ENCODE measurements at places on chromosomes 2 and 18.

DNA sequence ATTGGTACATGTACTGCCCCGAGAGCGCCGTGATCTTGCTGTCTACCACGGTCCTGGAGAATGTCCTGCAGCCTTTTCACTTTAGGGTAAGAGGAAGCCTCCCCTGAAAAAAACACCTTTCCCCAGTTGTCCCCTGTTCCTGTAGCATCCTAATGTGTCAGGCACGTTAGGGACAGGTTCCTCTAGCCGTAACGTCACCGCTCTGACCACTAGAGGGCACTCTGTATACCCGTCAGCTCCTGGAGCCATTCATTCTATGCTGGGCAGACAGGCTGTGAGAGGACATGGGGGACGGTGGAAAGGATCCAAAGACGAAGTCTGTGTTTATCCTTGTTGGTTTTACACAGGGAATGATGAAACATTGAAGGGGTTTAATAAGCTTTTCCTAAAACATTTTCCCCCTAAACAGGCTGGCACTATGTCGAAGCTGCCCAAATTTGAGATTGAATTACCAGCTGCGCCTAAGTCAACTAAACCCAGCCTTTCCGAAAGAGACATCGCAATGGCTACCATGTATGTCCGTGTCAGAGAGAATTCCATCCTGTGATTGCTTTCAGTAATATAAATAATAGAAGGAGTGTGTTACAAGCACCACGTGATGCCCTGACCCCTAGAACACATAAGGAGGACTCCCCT, 12.7 kb downstream of the RMC1 start:
- no peak for DNase-seq

GRCh38 chr2:112811841-112812306, 24.7 kb downstream of the IL1B start:
- DNase-seq, result no peak

- no peak for DNase-seq
Measured at GRCh38 chr2:184338771-184339170, 259.6 kb upstream of the ZNF804A start.

- DNase-seq, result no peak
Measured at GRCh38 chr2:161609930-161610329, 14.3 kb upstream of the SLC4A10 start.

- DNase-seq, result no peak
Measured at GRCh38 chr2:123720760-123721159, 304.3 kb upstream of the CNTNAP5 start.

- DNase-seq, result no peak
Measured at GRCh38 chr18:35584735-35585134, 3.2 kb downstream of the GALNT1 start.

GRCh38 chr18:49472459-49472858, 12.0 kb upstream of the DYM start:
- DNase-seq, result no peak

DNA sequence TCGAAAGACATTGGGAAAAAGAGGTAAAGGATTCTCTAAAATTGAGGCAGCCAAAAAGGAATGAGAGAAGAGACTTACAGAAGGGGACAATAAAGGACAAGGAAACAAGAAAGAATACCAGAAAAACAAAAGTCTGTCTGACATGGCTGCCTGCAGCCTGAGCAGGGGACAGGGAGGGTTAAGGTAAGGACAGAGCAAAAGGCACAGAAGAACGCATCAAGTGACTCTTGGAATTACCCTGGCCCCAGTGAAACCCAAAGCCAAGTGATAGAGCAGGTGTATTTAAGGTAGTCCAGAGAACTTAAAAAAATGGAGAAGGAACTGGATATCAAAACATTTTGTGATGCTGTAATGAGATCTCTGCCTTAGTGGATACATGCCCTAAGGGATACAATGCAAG, 47.1 kb upstream of the XIRP2 start:
- no peak for DNase-seq

- no peak for DNase-seq
Measured at GRCh38 chr2:233407771-233408181, 53.5 kb downstream of the DGKD start.

DNA sequence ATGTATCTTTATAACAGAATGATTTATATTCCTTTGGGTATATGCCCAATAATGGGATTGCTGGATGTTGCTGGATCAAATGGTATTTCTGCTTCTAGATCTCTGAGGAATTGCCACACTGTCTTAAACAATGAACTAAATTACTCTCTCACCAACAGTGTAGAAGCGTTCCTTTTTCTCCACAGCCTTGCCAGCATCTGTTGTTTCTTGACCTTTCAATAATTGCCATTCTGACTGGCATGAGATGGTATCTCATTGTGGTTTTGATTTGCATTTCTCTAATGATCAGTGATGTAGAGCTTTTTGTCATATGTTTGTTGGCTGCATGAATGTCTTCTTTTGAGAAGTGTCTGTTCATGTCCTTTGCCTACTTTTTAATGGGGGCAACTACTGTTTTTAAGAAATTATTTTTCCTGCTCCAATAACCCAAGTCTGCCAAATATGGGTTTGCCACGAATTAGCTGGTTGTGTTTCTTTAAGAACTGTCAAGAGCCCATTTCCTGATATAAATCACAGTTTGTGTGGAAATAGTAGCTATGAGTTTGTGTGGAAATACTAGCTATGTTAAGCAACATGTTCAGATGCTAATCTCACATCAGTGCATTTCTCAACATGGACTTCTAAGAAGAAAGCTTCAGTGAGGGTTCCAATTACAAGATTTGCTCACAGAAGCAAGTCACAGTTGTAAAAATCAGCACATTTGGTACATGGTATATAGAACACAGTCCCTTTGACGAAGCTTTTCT, 259.4 kb downstream of the ANAPC1 start:
- no peak for DNase-seq

DNA sequence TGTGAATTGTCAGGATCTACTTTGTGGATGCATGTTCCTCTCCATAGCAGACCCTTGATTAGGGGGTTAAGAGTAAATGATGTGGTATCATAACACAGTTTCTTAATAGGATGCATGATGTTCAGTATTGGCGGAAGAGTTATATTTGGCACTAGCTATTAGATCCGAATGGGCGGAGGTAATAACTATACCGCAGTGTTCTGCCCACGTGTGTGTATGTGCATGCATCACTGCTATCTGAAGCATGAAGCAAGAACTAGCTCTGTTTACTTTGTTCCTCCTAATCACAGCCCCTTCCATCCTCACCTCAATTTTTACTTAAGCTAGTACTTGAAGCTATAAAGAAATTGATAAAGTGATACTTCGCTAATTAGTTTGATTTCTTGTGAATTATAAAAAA, 159.6 kb upstream of the NOSTRIN start:
- no peak for DNase-seq

- no peak for DNase-seq
Measured at GRCh38 chr2:203484266-203485112, 50.6 kb downstream of the RAPH1 start.

DNA sequence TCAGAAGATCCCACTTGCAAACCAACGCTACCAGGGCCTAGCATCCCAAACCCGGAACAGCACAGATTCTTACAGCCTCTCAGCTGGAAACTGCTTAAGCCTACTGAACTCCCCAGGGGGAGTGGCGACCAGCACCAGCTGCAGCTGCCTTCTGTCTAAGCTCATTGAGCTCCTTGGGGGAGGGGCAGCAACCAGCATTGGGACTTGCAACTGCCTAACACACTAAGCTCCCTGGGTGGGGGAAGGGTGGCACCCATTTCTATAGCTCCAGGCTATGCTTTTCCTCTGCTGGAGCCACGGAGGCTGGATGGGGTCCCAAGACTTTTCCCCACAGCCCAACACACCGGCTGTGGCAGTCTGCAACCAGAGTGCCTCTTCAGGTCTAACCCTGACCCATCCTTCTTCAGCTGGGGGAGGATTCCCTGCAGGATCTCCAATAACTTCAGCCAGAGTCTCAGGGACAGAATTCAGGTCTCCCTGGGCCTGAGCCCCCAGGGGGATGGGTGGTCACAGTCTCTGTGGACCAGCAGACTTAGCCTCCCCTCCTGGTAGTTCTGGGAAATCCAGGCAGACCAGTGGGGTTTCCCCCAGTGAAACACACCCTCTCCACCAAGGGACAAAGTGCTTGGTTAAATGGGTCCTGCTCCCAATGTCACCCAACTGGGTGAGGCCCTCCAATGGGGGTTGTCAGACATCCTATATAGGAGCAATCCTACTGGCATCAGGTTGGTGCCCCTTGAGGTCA, 45.9 kb upstream of the ITGA4 start:
- peak; percentile 35 for DNase-seq

DNA sequence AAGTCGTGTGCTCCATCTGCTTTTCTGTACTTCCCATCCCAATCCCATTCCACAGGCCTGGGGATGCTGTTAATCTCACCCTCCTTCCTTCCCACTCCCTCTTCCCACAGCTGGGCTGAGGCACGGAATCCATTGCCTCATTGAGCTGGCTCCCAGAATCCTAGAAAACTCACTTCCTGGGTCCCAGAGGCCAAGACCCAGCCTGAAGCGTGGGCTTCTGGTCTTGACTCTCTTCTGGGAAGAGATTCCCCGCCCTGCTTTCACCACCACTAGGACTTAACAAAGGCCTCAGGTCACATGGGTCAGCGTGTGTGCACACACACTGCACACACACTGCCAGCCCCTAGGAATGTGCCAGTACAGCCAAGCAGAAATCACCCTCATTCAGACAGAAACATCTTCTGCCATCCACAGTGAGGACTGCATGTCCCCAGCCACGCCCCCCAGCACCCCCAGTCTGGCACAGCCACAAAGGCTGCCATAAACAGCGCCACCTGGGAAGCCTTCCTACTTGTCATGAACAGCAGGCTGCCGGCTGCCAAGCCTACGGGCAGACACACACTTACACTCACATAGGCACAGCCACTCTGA, 165.8 kb downstream of the TNS1 start:
- DNase-seq, result no peak

Data from NCI-H1417 treated with DMSO at 0.1 percent for 48 hours (cell line).